Stimulated activated CD4-positive, alpha-beta T cell treated with anti-CD3 and anti-CD28 coated beads, Interleukin-12 subunit alpha, Interleukin-12 subunit beta, amount 100 ng/mL, for 4 hours (primary cell): ENCODE measurements at places on chromosomes 11 and 22.

GRCh38 chr11:134759274-134759673 lies 347.2 kb upstream of the B3GAT1 start:
- DNase-seq = no peak

DNA sequence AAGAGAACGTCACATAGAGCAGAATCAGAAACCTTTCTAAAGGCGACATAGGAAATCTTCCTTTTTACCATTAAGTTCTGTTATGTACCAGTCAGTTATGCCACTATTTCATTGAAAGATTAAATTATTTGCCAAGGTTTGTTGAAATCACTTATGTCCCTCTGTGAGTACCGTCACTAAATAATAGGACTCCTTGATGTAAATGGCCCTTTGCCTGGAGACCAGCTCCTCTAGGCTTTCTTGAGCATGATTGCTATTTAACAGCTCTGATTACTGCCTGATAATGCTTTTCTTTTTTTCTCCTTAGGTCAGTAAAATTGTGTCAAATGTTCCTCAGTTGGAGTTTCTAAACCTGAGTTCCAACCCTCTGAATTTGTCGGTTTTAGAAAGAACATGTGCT lies 29.3 kb downstream of the TBCEL start:
- no peak for DNase-seq

GRCh38 chr11:33734441-33735270 lies 1.6 kb downstream of the CD59 start:
- DNase-seq = no peak

GRCh38 chr22:40808018-40808841 lies 10.9 kb downstream of the SLC25A17 start:
- DNase-seq = no peak

DNA sequence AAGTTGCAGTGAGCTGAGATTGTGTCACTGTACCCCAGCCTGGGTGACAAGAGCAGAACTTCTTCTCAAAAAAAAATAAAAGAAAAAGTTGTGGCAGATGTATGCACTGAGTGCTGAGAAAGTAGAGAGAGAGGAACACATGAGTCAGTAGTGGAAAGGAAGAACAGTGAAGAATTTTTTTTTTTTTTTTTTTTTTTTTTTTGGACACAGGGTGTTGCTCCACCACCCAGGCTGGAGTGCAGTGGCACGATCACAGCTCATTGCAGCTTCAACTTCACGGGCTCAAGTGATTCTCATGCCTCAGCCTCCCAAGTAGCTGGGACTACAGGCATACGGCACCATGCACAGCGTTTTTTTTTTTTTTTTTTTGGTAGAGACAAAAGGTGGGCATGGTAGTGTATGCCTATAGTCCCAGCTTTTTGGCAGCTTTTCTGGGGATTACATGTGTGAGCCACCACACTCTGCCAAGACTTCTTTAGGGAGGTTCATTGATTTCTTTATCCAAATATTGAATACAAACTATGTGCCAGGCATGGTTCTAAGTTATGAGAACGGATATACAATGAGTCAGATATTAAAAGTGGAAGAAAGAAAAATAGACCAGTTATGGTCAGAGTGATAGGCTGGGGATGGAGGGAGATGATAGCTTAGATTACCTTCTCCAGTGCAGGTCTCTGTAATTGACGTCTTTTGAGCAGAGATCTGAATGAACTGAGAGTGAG lies 62.0 kb downstream of the YAP1 start:
- no peak for DNase-seq

DNA sequence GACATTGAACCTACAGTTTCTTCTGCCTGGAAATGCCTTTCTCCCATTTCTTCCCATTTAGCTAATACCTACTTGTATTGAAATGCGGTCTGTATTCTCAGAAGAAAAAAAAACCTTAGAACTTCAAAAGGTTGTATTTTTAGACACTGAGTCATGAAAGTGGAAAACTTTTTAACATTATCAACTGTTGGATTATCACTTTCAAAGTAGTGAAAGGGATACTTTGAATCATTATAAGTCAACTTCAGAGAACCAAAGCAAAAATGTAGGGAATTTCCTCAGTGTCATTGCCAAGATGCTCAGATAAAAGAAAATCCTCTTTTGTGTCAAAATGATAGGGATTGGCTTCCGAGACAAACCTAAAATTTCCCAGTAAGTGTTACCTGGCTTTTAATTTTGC lies 6.6 kb downstream of the HOATZ start:
- DNase-seq = no peak

DNA sequence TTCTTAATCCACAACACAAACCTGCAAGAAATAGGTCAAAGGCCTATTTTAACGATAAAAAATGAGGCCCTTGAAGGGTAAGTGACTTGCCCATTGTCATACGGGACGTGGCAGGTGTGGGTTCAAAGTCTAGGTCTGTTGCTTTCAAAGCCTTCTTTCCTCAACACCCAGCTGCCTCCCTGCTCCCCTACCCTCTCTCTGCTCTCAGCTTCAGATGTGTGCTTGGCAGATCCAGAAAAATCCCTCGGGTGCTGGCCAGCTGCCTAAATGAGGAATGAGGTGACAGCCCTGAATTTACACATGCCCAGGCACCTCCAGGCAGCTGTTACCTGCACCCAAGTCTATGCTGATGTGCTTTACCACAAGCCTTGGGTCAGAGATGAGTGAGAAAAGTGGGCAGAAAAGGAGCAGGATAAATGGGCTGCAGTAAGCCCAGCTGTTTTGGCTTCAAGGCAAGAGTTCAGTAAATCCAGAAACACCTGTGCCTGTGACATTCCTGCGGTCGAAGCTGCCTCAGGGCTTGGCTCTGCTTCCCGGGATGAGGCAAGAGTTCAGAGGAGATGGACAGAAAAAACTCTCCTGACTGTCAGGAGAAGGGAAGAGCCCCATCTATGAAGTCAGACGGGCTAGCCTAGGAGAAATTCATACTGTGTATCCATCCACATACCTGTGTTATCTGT lies 49.9 kb upstream of the LDLRAD3 start:
- DNase-seq = no peak

GRCh38 chr11:126359431-126360048 lies 4.1 kb downstream of the ST3GAL4 start:
- no peak for DNase-seq

- DNase-seq = no peak
Measured at GRCh38 chr11:91840640-91841240, 383.9 kb upstream of the FAT3 start.

DNA sequence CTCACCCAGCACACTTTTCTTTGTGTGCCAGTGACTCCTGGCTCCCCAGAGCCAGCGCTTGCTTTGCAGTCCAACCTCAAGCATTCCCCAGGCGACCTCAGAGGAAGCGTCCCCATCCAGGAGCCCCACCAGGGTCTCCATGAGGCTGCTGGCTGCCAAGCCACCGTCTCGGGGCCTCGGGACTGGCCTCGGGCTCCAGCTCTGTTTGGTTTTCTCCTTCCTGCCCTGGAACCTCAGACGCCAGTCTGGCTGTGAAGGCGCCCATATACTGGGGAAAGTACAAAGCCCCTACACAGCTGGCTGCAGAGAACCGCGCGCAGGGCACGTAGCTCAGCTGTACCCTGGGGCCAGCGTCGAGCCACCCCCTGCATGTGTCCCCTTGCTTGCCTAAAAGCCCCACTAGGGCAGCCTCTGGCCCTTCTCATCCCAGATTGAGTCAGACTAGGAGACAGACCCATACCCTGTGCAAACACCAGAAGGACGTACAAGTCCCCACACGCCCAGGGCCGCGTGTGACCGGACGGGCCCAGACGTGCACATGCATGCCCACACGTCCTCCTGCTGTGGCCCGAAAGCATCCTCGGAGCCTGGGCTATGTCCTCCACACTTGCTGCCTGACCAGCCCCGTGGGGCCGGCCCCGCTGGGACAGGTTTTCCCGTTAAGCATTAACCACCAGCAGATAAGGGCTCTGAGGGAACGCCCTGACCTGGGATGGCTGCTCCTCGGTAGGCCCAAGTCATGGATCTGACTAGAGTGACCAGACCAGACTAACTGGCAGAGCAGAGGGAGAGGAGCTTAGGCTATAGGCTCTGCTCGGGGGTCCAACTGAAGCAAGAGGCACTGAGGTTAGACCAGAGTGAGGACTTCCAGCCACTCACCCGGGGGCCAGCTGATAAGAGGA lies 4.2 kb upstream of the SYT8 start:
- no peak for DNase-seq

GRCh38 chr11:34284811-34285481 lies 72.9 kb downstream of the ABTB2 start:
- no peak for DNase-seq

GRCh38 chr11:108906329-108906728 lies 241.5 kb downstream of the DDX10 start:
- no peak for DNase-seq

GRCh38 chr11:11860103-11860979 lies 18.6 kb downstream of the USP47 start:
- no peak for DNase-seq

GRCh38 chr22:48929276-48929790 lies 898.3 kb downstream of the BRD1 start:
- no peak for DNase-seq

DNA sequence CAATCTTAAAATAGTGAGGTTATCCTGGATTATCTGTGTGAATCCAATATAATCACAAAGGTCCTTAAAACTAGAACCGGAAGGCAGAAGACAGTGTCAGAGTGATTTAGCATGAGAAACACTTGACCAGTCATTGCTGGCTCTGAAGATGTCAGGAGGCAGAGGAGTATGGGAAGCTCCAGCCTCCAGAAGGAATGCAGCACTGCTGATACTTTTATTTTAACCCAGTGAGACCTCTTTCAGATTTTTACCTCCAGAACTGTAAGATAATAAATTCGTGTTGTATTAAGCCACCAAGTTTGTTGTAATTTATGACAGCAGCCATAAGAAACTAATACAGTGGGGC lies 134.4 kb upstream of the ZC3H12C start:
- DNase-seq = no peak

DNA sequence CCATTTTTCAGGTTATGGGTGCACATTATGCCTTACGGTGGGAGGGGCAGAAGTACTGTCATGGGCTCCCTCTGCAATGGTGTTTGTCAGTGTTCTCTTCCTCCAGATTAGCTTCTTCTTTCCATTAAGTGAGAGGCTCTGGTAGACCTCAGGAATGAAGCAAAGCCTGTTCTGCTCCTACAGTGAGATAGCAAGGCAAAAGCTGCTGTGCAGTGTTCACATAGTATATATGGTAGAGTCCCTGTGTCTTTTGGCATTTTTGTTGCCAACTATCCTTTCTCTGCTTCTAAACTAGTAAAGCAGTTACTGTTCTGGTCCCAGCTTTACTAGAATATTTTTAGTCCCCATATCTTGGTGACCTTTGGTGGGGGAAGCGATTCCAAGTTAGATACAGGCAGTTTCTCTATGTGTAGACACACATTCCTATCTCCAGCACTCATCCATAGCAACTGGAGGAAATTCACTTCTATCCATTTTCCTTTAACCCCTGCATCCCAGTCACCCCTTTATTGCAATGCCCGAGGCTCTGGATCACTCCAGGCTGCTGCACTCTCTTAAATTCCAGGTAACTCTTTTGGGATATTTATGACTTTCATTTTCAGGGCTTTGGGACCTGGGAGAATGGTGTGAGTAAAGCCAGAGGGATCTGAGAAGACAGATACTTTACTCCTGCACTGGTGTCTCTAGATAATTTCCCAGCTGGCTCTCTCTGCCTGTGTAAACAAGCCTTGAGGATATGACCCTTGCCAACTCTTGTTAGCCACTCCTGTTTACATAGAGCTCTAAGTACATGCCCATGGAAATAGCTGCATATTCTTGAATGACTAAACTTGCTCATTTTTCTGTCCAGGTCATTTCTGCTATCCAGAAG lies 3.9 kb upstream of the TRIM34 start:
- DNase-seq = no peak

DNA sequence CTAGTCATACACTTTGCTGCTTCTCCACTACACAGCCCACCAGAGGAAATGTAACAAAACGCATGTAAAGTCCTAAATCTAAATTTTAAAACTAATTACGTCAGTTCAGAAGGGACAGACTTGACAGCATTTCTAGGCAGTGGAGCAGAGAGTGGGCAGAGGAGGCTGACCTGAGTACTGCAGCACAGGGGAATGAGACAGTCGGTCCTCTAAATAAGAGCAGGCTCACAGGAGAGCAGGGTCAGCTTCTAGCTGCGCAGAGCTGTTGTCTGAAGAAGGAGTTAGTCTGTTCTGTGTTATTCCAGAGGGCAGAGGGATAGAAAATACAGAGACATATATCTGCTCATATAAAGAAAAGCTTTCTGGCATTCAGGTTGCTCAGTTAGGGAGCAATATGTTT lies 40.3 kb downstream of the JHY start:
- no peak for DNase-seq

- DNase-seq = no peak
Measured at GRCh38 chr22:41085842-41086241, 6.5 kb upstream of the EP300 start.

DNA sequence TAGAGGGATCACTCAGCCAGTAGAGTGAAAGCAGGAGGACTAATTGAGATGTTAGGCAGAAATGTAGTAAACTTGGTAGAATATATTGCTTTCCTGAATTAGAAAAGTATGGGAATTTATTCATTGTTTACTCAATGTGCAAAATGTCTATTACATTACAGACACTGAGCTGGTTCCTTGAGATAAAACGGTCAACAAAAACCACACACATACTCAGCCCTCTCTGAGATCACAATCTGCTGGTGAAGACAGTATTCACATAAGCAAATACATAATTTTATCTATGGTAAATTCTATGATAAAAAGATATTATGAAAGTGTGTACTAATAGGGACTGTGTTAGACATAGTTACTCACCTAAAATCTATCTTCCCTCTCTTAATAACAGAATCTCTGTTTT lies 833.5 kb downstream of the KCNA4 start:
- DNase-seq = no peak

- no peak for DNase-seq
Measured at GRCh38 chr11:46386674-46387073, 4.9 kb downstream of the CHRM4 start.

GRCh38 chr22:40452730-40453487 lies 82.5 kb downstream of the SGSM3 start:
- DNase-seq = no peak

DNA sequence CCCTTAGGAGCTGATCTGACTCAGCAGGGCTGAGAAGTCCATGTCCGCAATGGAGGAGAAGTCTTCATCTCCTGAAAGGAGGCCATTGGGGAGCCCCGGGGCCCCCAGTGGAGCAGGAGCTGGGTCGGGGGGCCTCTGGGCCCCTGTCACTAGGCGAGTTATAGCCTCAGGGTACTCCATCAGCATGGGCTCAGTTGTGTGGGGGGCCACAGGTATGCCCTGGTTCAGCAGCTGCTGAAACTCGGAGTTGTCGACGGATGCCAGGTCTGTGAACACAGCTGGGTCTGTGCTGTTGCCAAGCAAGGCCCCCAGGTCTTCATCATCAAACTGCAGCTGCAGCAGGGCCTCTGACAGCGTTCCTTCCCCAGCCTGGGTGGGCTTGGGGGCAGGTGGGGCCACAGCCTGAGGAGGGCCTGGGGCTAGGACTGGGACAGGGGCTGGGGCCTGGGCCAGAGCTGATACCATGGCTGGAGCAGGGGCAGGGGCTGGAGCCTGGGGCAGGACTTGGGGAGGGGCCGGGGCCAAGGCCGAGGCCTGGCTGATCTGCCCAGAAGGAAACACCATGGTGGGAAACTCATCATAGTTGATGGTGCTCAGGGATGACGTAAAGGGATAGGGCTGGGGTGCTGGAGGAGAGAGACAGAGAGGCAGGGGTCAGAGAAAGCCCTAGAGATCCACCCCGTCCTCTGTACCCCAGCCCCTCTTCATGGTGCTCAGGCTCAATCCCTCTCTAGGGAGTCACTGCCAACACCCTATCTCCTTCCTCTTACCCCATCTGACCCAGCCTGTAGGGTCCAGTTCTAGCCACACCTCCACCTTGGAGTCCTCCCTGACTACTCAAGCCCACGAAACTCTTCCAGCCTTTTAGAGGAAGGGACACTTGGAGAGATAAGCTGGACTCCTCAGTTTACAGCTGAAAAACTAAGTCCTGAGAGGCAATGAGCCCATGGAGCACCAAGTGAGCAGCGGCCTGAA lies 8.1 kb downstream of the RELA start:
- DNase-seq = no peak
